ENCODE measurements at places on chromosomes 16 and 17.

DNA sequence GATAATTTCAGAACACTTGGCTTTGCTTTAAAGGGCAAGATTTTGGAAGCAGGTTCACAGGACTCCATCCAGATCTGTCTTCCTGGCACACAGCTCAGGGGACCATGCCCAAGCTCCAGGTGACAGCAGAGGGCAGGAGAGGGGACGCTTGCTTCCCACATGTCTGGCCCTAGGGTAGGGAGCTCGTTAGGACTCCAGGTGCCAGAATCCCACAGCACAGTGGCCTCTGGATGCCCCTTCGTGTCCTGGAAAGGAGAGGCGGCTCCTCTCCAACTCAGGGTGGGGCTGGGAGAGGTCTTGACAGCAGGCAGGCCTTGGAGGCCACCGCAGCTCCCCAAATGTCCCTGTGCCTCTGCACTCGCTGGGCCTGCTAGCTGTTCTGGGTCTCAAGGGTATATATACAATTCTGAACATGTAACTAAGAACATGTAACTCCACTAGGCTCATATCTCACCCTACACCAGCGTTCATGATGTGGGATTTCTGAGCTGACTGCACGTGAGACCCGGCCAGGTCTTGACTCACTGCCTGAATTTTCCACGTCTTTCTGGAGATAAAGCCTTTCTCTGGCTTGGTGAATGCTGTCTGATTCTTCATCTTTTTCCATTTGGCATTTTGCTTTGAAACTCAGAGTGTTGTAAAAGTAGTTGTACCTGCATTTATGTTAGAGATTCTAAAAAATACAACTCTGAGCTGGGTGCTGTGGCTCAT lies 52.8 kb downstream of the MARCHF10 start:
- no peak for DNase-seq

DNA sequence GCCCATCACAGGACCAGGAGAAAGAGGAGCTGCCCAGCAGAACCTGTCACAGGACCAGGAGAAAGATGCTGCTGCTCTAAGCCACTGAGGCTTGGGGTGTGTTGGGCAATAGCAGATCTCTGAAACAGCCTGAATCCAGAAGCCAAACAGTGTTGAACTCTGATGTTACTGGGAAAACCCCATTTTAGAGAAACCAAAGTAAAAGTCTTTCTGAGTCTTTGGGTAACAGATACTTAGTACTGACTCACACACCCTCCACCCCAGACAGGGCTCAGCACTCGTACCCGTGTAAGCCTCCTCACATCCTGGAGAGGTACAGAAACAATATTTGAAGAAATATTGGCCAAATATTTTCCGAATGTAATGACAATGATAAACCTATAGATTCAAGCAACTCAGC lies 82.8 kb upstream of the GNG13 start:
- no peak for DNase-seq

GRCh38 chr16:54324716-54325115 lies 38.1 kb upstream of the IRX3 start:
- no peak for DNase-seq

GRCh38 chr17:17106756-17107155 lies 64.5 kb downstream of the MPRIP start:
- no peak for DNase-seq

GRCh38 chr16:82638095-82638798 lies 11.5 kb downstream of the CDH13 start:
- DNase-seq: no peak

GRCh38 chr16:89412811-89413210 lies 77.5 kb downstream of the ANKRD11 start:
- DNase-seq: no peak

DNA sequence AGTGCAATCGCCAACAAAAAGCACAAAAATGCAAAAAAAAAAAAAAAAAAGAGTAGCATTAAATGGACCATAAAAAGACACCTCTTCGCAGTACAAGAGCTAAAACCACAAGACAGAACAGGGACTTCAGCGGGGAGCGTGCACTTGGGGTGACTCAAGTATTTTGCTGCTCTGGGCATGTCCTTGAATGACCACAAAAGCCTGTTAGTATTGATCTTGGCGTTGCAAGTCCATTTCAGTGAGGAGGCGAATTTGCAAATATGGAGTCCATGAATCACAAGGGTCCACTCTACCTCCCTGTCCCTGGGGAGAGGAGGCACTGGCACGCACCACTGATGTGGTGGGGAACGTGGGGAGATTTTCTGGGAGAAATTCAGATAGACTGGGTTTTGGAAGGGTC lies 78.9 kb downstream of the CNGB1 start:
- DNase-seq: no peak

GRCh38 chr16:59058250-59058649 lies 324.1 kb upstream of the GOT2 start:
- no peak for DNase-seq

DNA sequence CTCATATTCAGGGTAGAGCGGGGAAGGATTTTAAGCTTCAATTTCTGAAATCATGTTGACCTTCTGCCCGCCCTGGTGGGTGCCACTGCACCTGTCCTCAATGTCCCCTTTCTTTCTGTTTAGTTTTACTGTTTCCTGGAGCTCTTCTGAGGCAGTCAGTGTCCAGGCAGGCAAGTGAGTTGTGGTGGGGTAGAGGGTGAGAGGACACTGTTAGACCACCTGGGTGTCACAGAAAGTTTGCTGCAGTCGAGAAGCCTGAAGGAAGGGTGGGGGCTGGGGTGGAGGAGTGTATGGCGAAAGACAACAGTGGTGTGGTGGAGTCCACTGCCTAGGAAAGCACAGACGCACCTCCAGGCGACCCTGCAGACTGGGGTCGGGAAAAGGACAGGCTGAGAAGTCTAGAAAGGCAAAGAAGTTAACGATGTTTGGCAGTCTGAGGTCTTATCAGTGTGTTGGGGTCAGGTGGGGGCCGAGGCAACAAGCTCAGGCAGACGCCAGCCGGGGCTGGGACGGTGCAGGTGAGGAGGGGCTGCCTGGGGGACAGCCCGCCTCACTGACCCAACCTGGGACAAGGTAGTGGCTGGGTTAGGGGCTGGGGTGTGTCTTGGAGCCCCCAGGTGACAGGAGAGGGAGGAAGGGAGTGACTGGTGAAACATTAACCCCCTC lies 23.3 kb upstream of the HOXB13 start:
- DNase-seq: no peak

Measured in CD4-positive, alpha-beta T cell treated with Interleukin-10 for 1 hour (primary cell).